ENCODE measurements at places on chromosomes 13 and 19. TPM values are rescaled to one million over a fixed set of nuclear protein-coding genes. Genes with fewer than 3 reads are reported as not detected.

- DNase-seq = no peak
These were observed 7.9 kb upstream of the MAB21L1 start for GRCh38 chr13:35484384-35484783.

The PSG7 gene
- not detected for total RNA-seq

GRCh38 chr13:111914241-111915103 is 152.5 kb upstream of the SOX1 start:
- DNase-seq = no peak

- DNase-seq = no peak
These were observed at the start of gene ZNF587B for GRCh38 chr19:57830071-57830602. Gene ZNF587B, plus strand, starts transcription at chr19:57830299. Its CDS starts 230 bp downstream, at chr19:57830529.

The GPC6 gene
- total RNA-seq = 62.7 TPM

DNA sequence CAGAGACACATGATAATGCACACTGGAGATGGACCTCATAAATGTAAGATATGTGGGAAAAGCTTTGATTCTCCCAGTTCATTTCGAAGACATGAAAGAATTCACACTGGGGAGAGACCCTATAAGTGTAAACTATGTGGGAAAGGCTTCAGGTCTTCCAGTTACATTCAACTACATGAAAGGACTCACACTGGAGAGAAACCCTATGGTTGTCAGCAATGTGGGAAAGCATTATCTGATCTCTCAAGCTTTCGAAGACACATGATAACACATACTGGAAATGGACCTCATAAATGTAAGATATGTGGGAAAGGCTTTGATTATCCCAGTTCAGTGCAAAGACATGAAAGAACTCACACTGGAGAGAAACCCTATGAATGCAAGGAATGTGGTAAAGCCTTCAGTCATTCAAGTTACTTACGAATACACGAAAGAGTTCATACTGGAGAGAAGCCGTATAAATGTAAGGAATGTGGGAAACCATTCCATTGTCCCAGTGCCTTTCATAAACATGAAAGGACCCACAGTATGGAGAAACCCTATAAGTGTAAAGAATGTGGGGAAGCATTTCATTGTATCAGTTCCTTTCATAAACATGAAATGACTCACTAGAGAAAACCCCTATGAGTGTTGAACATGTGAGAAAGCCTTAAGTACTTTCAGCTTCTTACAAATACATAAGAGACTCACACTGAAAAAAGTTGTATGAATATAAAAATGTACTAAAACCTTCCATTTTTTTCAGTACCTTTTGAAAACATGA is 14.7 kb downstream of the ZNF441 start:
- DNase-seq = no peak

Data from kidney epithelial cell (primary cell).